Upper lobe of left lung (tissue), 6 donors: ENCODE measurements at places on chromosomes 12 and 14. TPM values are rescaled to one million over a fixed set of nuclear protein-coding genes. Genes with fewer than 3 reads are reported as not detected.

MSI1 gene
- 0.43 TPM for total RNA-seq

SMCO2 gene
- total RNA-seq: not detected

SPTLC2 gene
- 42.9 TPM for total RNA-seq

SLC10A1 gene
- not detected for total RNA-seq

VDR gene
- 23.0 TPM for total RNA-seq

GPR132 gene
- 5.5 TPM for total RNA-seq

TPPP2 gene
- not detected for total RNA-seq

MEG3 gene
- total RNA-seq: 20.4 TPM

SERPINA3 gene
- 32.5 TPM for total RNA-seq

AKAP6 gene
- 27.7 TPM for total RNA-seq

CNTN1 gene
- total RNA-seq: 2.4 TPM

CMA1 gene
- total RNA-seq: not detected

PMEL gene
- 45.1 TPM for total RNA-seq

GLS2 gene
- 5.7 TPM for total RNA-seq

KRT71 gene
- not detected for total RNA-seq

SLC2A13 gene
- 23.0 TPM for total RNA-seq

B4GALNT3 gene
- total RNA-seq: 22.2 TPM

CD4 gene
- total RNA-seq: 10.5 TPM

CD69 gene
- total RNA-seq: 2.8 TPM

KLHL33 gene
- not detected for total RNA-seq

POTEG gene
- not detected for total RNA-seq

C1QL4 gene
- total RNA-seq: not detected

TAS2R31 gene
- 0.81 TPM for total RNA-seq

GPR137C gene
- total RNA-seq: not detected

METTL3 gene
- total RNA-seq: 41.7 TPM

TRIM9 gene
- total RNA-seq: 0.30 TPM

CMTM5 gene
- total RNA-seq: 1.8 TPM

GDF3 gene
- total RNA-seq: not detected

CPNE6 gene
- not detected for total RNA-seq

TCL1A gene
- 0.20 TPM for total RNA-seq

CLEC1B gene
- 1.4 TPM for total RNA-seq

ARL6IP4 gene
- 248 TPM for total RNA-seq

KIF26A gene
- total RNA-seq: 2.4 TPM

KLRC2 gene
- 0.88 TPM for total RNA-seq

KRT8 gene
- total RNA-seq: 1,458 TPM

GZMB gene
- total RNA-seq: 9.1 TPM

WSCD2 gene
- 0.89 TPM for total RNA-seq

KRT3 gene
- not detected for total RNA-seq

FGD4 gene
- 46.3 TPM for total RNA-seq

LRRK2 gene
- 519 TPM for total RNA-seq

OS9 gene
- 302 TPM for total RNA-seq

CHGA gene
- not detected for total RNA-seq

CCDC177 gene
- total RNA-seq: not detected
